Activated naive CD4-positive, alpha-beta T cell treated with anti-CD3 and anti-CD28 coated beads for 36 hours (primary cell): ENCODE measurements at places on chromosomes 12 and 14. TPM values are rescaled to one million over a fixed set of nuclear protein-coding genes. Genes with fewer than 3 reads are reported as not detected.

Gene SRGAP1
- not detected for total RNA-seq

Gene KCNC2
- not detected for total RNA-seq

Gene RIMBP2
- not detected for total RNA-seq

- H3K36me3 ChIP-seq, result peaks cover 8% of the 10 kb centered on the region
- no peak overlapping the region for H3K27ac ChIP-seq
- DNase-seq, result no peak
- H3K4me3 ChIP-seq, result no peak overlapping the region
- no peaks in the 10 kb centered on the region for H3K27me3 ChIP-seq
- H3K4me1 ChIP-seq, result peaks cover 5% of the 10 kb centered on the region
Measured at GRCh38 chr14:98456231-98456630, 815.8 kb downstream of the BCL11B start.

- H3K27me3 ChIP-seq, result no peaks in the 10 kb centered on the region
- no peak for DNase-seq
- H3K4me3 ChIP-seq, result no peak overlapping the region
Measured at GRCh38 chr14:84442521-84442920, 1087.4 kb upstream of the FLRT2 start.

Gene ZCRB1
- total RNA-seq, result 84.2 TPM

Gene DLK1
- not detected for total RNA-seq

Gene TAS2R8
- total RNA-seq, result not detected

DNA sequence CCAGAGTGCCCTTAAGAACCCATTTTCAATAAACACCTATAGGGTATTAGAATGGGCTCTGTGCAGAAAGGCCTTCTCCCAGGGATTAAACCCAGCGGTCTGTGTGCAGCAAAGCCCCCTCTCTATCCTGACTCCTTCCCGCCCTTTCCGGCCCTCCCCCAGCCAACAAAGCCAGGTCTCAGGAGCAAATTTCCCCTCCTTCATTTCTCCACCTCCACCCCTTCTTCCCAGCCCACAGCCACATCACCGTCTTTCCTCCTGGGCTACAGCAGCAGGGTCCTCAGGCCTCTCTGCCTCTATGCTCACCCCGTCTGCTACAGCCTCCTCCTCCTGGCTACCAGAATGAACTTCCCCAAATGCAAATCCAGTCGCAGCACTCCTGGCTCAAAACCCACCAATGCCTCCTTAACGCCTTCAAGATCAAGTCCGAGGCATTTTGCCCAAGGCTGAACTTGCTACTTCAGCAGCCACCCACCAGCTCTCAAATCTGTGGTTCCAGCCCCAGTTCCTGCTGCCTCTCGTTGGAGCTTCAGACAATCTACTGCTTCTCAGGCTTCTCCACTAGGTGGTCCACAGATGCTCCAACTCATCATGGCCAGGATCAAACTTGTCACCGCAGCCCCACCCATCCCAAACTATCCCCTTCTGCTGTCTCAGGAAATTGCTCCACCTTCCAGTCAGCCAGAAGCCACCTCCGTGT is 134.8 kb downstream of the BCL11B start:
- no peak overlapping the region for H3K27ac ChIP-seq
- H3K4me3 ChIP-seq, result no peak overlapping the region
- peaks cover 14% of the 10 kb centered on the region for H3K4me1 ChIP-seq
- H3K36me3 ChIP-seq, result no peaks in the 10 kb centered on the region
- H3K27me3 ChIP-seq, result no peaks in the 10 kb centered on the region

DNA sequence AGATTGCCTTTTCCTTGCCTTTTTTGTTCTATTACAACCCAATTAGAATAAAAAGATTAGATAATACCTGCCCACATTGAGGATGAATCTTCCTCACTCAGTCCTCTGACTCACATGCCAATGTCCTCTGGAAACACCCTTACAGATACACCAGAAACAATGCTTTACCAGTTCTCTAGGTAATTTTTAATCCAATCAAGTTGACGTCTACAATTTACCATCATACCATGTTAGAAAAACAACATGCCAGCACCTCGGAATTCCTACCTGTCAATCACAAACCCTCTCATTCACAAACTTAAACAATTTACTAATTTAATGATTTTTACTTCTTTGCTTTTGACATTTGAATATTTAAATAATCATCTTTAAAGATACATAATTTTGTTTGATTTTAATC is 953.8 kb downstream of the TRHDE start:
- H3K27ac ChIP-seq, result no peak overlapping the region
- no peak overlapping the region for H3K4me3 ChIP-seq
- no peaks in the 10 kb centered on the region for H3K4me1 ChIP-seq

- peaks cover 7% of the 10 kb centered on the region for H3K36me3 ChIP-seq
- H3K27me3 ChIP-seq, result no peaks in the 10 kb centered on the region
- no peaks in the 10 kb centered on the region for H3K4me1 ChIP-seq
- H3K4me3 ChIP-seq, result no peak overlapping the region
- H3K27ac ChIP-seq, result no peak overlapping the region
Measured at GRCh38 chr14:80664576-80664975, 277.0 kb downstream of the CEP128 start.

GRCh38 chr12:89448951-89449371 is 75.6 kb downstream of the GALNT4 start:
- peaks cover 2% of the 10 kb centered on the region for H3K4me1 ChIP-seq
- DNase-seq, result no peak
- H3K4me3 ChIP-seq, result no peak overlapping the region
- H3K27ac ChIP-seq, result no peak overlapping the region
- no peaks in the 10 kb centered on the region for H3K27me3 ChIP-seq
- H3K36me3 ChIP-seq, result peaks cover 13% of the 10 kb centered on the region

Gene CALM1
- total RNA-seq, result 409 TPM
